ENCODE measurements at places on chromosomes 2 and 18. TPM values are rescaled to one million over a fixed set of nuclear protein-coding genes. Genes with fewer than 3 reads are reported as not detected.

Gene UGT1A5
- not detected for polyA plus RNA-seq

Gene GKN1
- 2.8 TPM for polyA plus RNA-seq

Gene XDH
- polyA plus RNA-seq, result not detected

Gene VWA3B
- polyA plus RNA-seq, result 0.04 TPM

Gene PJVK
- 6.1 TPM for polyA plus RNA-seq

Gene KCTD1
- polyA plus RNA-seq, result 216 TPM

Gene CXCR1
- not detected for polyA plus RNA-seq

Gene MC5R
- not detected for polyA plus RNA-seq

Gene CEP68
- polyA plus RNA-seq, result 12.9 TPM

Gene PSMA8
- polyA plus RNA-seq, result 1.5 TPM

Gene LYPD1
- 1.6 TPM for polyA plus RNA-seq

Gene CHST9
- polyA plus RNA-seq, result not detected

Gene CD207
- not detected for polyA plus RNA-seq

Gene OR6B2
- polyA plus RNA-seq, result not detected

Gene CLEC4F
- polyA plus RNA-seq, result not detected

Gene GPR39
- polyA plus RNA-seq, result 2.0 TPM

Gene GULP1
- polyA plus RNA-seq, result 10.3 TPM

Gene MEP1B
- polyA plus RNA-seq, result not detected

Gene ZBTB7C
- polyA plus RNA-seq, result 1.1 TPM

Gene SLC8A1
- 388 TPM for polyA plus RNA-seq

Gene RAB27B
- 6.7 TPM for polyA plus RNA-seq

Gene PRKAG3
- polyA plus RNA-seq, result not detected

Data from Purkinje cell (primary cell).